ENCODE measurements at places on chromosomes 12 and 14. TPM values are rescaled to one million over a fixed set of nuclear protein-coding genes. Genes with fewer than 3 reads are reported as not detected.

- no peak for DNase-seq
These were observed 243.6 kb downstream of the KIF21A start for GRCh38 chr12:39199351-39199750.

- no peak for DNase-seq
These were observed 2.4 kb upstream of the KCNC2 start for GRCh38 chr12:75212072-75212471.

DNA sequence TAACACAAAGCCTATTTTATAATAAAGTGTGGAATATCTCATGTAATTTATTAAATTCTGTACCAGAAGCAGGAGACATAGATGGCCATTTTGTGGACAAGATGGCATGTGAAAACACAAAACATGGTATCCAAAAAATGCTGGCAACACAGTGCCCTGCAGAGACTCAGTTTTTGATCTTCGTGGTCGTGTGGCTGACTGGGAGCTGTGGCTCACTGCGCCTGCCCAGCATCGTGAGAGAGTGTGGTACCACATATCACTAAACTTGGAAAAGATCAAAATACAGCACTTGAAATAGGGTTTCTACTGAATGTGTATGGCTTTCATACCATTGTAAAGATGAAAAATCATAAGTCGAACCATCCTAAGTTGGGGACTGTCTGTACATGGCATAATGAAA, 43.0 kb upstream of the MANSC4 start:
- DNase-seq, result no peak

DNA sequence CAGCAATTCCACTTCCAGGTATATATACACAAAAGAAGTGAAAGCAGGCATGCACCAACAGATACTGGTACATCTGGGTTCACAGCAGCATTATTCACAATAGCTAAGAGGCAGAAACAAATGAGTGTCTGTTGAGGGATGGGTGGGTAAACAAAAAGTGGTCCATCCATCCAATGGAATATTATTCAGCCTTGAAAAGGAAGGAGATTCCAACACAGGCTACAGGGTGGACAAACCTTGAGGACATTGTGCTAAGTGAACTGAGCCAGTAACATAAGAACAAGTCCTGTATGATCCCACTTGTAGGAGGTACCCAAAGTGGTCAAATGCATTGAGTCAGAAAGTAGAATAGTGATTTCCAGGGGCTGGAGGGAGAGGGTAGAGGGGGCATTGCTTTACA, 27.6 kb upstream of the BEGAIN start:
- DNase-seq, result no peak

GRCh38 chr14:74425525-74426201, 347 bp downstream of the SYNDIG1L start:
- DNase-seq, result peak; percentile 34

TEX52 gene
- total RNA-seq, result not detected

PTCSC3 gene
- not detected for total RNA-seq

MANSC4 gene
- not detected for total RNA-seq

KLRC3 gene
- total RNA-seq, result not detected
